Activated T-cell treated with anti-CD3 and anti-CD28 coated beads, Interleukin-2, amount 50 U/mL, for 48 hours (primary cell): ENCODE measurements at places on chromosomes 7 and 10.

GRCh38 chr7:101910991-101911799, 93.8 kb downstream of the CUX1 start:
- DNase-seq = no peak

DNA sequence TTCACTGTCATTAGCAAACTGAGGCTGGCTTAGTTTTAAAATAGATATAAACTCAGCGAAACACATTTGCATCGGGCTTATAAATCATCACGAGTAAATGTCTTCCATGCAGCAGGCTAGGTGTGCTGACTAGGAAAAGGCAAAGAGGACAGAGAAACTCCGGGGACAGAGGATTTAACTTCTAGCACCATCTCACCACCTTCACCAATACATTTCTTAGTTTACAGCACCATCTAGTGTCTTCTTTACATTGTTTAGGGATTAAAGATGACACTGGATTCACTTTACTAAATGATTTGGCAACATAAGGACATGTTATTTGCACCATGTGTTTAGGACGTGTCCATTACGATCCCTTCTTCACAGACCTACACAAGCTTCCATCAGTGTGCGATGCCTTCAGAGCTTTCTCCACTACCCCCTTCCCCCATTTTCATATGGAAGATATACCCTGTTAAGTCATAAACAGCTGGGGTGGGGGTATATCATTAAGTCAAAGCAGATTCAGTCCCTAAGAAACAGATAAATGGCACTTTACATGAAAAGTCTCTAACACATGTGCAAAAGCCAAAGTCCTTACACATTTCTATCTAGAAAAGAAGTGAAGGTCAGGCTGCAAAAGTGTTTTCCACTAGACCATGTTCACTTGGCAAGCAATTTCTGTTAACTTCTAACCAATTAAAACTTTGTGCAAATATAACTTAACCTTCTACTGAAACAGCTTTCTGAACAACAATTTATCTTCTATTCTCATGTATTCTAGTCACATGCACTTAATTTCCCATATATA, 103.3 kb downstream of the GRB10 start:
- no peak for DNase-seq

GRCh38 chr7:147982307-147982706, 608.3 kb upstream of the C7orf33 start:
- DNase-seq = no peak

DNA sequence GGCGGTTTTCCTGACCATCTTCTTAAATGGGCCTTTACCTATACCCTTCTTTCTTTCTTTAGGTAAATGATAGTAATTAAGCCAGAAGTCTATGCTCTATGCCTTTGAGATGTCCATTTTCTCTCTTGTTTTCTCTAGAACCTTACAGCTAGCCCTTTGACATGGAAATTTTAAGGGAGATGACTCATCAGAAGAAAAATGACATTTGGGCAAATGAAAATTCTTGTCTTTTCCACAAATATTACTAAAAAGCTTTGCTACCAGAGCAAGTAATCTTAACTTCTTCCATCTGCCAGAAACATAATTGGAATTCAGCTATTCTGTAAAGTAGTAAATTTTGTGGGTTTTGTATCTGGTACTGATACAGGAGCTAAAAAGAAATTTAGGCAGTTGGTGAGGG, 59.5 kb downstream of the CCDC3 start:
- no peak for DNase-seq

- DNase-seq = no peak
These were observed 24.3 kb upstream of the ITGB8 start for GRCh38 chr7:20306180-20306946.
